ENCODE measurements at places on chromosomes 7 and 10.

DNA sequence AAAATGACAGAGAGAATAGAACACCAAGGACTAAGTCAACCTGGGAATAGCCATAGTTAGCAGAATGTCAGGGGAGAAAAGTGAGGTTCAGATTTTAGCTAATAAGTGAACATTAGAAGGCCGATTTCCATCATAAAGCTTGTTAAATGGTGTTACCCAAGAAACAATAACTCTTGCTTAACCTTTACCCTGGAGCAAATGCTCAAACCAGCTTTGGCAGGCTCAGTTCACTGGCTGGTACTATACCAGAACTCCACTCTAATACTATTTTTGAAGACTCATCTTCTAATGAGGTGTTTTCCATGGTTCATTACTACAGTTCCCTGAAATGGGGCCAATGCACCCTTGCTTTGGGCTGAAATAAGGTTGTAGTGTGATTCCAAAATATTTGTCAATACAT lies 61.3 kb downstream of the RNLS start:
- DNase-seq, result no peak

DNA sequence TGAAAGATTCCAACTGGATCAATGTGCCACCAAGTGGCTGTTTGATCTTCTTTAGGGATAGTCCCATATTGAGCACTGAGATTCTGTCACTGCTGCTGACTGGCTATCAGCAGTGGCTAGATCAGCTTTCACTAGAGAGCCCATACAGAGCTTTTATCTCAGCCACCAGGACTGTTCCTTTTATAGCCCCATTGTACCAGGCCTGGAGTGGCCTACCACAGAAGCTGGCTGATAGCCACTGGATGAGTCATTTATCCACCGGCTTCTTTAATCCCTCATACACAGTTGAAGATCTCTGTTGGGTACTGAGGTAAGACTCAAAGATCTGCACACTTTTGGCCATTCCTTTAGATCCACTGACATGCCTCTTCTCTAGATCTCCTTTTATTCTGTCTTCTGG lies 1101.1 kb downstream of the SORCS3 start:
- no peak for DNase-seq

- no peak for DNase-seq
These were observed 68.4 kb upstream of the MALRD1 start for GRCh38 chr10:18980089-18980629.

- DNase-seq, result peak; percentile 25
These were observed 34.8 kb upstream of the SFMBT2 start for GRCh38 chr10:7445474-7446185.

- DNase-seq, result no peak
These were observed 133.7 kb upstream of the NAMPT start for GRCh38 chr7:106418526-106418925.

GRCh38 chr7:25632616-25633015 lies 404.3 kb upstream of the NPVF start:
- no peak for DNase-seq

DNA sequence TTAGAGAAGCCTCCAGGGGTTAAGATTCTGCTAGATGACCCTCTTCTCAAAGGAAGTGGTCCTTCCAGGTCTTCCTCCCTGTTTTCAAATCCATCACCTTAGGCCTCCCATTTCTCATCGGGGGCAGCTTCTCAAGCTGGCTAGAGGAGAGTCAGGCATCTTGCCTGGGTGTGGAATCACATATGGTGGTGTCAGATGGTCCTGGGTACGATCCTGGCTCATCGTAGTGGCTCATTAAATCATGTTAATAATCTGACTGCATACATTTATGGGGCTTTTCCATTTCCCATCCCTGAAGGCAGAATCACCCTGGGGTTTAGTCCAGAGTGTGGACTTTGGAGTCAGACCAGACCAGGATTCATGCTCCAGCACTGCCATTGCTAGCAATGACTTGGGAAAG lies 132.6 kb downstream of the RPS24 start:
- no peak for DNase-seq

GRCh38 chr7:68689087-68689433 lies 909.2 kb upstream of the AUTS2 start:
- no peak for DNase-seq

DNA sequence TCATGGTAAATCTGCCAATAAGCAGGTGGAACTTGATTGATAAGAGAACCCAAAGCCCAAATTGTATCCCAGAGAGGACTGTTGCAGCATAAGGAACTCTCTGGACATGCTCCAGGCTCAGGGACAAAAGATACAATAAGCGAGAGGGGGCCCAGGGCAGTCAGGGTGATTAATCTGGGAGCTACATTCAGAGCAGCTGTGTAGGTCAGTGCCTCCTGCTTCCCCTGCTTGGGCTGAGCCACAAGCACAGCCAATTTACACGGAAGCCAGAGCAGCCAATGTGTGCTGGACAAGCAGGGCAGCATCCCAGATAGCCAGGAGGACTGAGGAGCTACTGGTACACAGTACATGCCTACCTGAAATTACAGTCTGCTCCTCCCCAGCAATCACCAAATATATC lies 24.2 kb downstream of the MYPN start:
- no peak for DNase-seq

DNA sequence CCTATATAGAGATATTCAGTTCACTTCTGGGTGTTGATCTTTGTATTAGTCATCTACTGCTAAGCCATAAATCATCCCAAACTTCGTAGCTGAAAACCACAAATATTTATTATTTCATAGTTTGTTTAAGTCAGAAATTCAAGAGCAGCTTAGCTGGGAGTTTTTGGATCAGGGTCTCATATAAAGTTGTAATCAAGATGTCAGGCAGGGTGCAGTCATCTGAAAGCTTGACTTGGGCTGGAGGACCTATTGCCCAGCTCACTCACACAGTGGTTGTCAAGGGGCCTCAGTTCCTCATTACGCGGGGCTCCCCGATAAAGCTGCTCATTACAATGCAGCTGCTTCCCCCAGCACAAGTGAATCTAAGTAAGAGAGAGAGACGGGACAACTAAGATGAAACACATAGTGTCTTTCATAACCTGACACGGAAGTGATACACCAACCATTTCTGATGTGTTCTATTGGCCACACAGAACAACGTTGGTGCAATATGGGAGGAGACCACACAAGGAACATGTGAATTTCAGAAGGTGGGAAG lies 15.7 kb downstream of the PPP1R3C start:
- no peak for DNase-seq

GRCh38 chr10:72025400-72025799 lies 61.2 kb downstream of the CHST3 start:
- no peak for DNase-seq

- DNase-seq, result no peak
These were observed 455.6 kb downstream of the INHBA start for GRCh38 chr7:41247143-41247865.

DNA sequence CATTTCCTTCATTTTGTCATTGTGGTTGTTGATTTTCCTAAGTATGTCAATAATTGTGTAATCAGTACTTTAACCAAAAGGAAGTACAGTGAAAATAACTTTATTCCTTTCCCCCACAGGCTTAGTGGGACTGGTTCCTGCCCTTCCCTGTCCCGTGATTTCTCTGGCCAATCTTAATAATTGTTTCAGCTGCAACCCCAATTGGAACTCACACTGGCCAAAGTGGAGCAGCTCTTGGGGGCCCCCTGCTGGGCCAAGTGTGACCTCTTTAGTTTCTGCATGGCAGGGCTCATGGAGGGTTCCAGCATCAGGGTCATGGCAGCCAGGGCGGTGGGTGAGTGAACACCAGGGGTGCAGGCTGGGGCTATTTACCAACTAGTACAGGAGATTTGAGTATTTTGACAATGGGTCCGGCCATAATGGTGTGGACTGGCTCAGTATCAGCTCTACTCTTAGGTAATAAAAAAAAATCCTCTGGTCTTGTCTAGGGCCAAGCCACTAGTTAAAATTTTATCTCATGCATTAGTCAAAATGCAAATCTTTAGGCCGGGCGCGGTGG lies 31.7 kb downstream of the CYCS start:
- DNase-seq, result no peak

GRCh38 chr10:81013771-81014170 lies 476.1 kb downstream of the SH2D4B start:
- DNase-seq, result no peak

DNA sequence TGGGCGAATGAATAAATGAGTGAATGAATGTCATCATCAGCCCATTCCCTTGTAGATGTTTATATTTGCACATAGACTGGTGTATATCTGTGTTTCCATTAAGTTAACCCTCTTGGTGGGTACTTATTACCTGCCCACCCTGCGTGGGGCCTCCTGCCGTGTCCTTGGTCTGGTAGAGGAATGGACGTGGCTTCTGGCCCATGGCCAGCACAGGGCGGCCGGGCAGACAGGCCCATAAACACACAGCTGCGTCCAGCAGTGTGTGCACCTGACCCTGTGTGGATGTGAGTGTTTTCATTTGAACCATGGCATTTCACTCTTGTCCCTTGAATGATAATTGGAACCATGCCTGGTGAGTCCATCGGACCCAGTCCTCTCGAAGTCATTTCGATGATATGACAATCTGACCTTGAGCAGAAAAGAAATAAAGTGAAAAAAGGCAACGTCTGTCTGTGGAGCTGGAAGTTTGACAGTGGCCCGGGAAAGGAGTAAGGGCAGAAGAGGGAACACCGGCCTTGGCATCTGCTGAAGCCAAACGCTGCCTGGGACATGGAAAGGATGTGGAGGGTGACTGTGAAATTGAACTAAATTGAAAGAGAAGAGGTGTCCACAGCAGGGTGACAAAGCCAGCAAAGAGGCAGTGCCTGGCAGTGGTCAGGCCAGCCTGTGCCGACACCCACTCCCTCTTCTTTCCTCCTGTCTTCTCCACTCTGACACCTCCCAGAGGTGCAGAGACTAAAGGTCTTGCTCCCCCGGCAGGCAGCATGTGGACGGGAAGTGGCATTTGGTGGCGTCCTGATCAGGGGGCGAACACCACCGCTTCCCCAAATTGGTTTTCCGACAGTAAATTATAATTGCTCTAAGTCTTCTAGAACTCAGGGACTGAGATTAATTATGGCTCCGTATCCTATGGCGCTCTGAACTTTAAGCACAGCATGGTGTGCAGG lies 199.0 kb upstream of the ZMIZ1 start:
- no peak for DNase-seq

DNA sequence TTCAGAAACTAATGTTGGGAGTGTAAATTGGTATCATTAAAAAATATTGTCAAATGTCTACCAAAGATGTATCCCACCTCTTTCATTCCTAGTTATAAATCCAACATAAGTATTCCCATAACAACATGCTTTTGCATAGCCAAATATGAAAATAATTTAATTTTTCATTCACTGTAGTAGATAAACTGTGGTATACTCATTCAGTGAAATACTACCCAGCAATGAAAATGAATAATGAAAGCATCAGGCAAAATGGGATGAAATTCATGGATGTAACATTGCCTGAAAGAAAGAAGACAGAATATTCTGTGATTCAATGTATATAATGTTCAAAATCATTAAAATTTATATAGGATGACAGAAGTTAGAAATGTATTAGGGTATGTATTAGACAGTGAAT lies 629.0 kb upstream of the MBL2 start:
- DNase-seq, result no peak

DNA sequence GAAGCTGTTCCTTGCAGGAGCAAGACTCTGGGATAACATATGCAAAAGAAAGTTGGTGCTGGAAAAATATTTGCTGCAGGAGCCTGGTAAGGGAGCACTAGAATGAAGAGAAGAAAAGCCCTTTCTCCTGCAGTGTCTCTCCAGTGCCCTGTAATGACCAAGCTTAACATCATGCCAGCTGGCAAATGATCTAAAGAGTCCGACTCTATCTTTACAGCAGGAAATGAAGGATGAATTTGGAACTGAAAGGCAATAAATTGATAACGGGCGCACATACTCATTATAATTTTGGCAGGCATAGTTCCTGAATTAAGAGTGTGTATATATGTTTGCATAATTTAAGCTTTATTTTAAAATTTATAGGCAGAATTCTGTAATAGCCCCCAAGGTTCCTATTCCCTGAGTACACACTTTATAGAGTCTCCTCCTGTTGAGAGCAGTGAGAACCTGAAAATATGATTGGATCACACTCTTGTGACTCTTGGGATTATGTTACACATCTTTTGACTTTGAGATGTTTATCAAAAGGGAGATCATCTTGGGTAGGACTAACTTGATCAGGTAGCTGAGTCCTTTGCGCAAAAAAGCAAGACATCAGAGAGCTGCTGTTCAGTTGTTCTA lies 299.0 kb upstream of the MBL2 start:
- DNase-seq, result no peak

GRCh38 chr7:106954840-106955239 lies 89.7 kb upstream of the PRKAR2B start:
- no peak for DNase-seq

- no peak for DNase-seq
These were observed 219.7 kb upstream of the STK17A start for GRCh38 chr7:43363035-43363791.

DNA sequence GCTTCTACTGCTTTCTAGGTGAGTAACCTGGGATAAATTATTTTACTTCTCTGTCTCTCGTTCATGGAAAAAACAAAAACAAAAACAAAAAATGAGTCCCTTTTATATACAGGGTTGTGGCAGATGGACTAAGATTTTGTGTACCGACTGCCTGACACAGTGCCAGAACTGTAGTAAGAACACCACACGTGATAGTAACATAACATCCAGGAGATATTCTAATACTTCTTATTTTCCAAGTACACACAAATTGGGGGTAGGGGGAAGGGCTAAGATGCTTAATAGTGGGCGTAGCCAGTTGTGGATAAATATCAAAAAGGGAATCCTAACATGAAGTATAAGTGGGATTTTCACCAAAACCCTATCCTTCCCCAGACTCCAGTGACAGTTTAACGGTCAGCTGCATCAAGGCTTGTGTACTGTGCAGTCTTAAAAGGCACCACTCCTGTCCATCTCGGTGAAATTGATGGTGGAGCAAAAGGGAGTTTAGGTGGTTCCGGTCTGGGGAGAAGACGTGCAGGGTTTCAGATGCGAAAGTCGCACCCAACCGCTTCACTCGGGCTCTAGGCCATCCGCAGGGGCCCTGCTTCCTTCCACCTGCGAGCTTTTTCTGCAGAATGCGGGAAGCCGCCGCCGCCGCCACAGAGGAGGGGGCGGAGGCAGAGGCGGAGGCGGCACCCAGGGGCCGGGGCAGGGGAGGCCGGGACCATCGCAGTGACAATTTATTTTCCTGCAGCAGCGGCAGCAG lies at the start of gene STAMBPL1:
STAMBPL1 (plus strand) TSS at position 712 of the 748 bp plus-strand sequence. CDS start 21,464 bp downstream, outside the sequence.
- peak; percentile 84 for DNase-seq
